Type B pancreatic cell (in vitro differentiated cells): ENCODE measurements at places on chromosomes 2 and 18. TPM values are rescaled to one million over a fixed set of nuclear protein-coding genes. Genes with fewer than 3 reads are reported as not detected.

The ZC3H6 gene
- total RNA-seq = 5.5 and 10.1 TPM in 2 replicates

The NCKAP1 gene
- 104 and 131 TPM in 2 replicates for total RNA-seq

The PDE1A gene
- total RNA-seq = 1.3 and 3.6 TPM in 2 replicates

The DHRS9 gene
- total RNA-seq = 0.75 and 1.3 TPM in 2 replicates

The MTCL1 gene
- total RNA-seq = 48.7 and 50.3 TPM in 2 replicates

The BOK gene
- 41.5 and 108 TPM in 2 replicates for total RNA-seq

The RAB1A gene
- 128 and 201 TPM in 2 replicates for total RNA-seq

The CD207 gene
- total RNA-seq = not detected in 2 replicates

The ASB18 gene
- not detected in 2 replicates for total RNA-seq

The ALPG gene
- total RNA-seq = 0.14 and 0.88 TPM in 2 replicates

The GPR155 gene
- 1.6 and 6.2 TPM in 2 replicates for total RNA-seq

The PLEK gene
- total RNA-seq = not detected in 2 replicates
